Esophagus squamous epithelium (tissue), 5 donors: ENCODE measurements at places on chromosomes 12 and 14.

GRCh38 chr12:55057481-55057880, 37.7 kb downstream of the NEUROD4 start:
- no peak for DNase-seq

DNA sequence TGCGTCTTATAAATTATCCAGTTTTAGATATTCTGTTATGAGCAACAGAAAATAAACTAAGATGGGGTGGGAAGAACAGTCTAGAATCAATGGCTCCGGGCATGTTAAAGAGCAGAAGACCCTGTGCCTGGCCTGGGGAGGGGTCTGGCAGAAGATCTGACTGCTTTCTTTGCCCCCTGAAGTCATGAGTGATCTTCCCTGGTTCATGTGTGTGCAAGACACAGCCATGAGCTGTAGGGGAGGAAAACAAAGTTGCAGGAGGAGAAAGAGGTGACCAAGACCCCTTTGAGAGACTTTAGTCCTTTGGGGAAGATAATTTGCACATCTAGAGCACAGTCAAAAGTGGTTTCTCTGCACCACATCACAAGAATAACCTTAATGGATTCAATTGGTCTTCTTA, 4.8 kb downstream of the LACRT start:
- no peak for DNase-seq

GRCh38 chr14:24780281-24780680, 146.3 kb upstream of the GZMB start:
- DNase-seq, result no peak

- no peak for DNase-seq
These were observed 586.4 kb downstream of the MED13L start for GRCh38 chr12:115691123-115691522.

DNA sequence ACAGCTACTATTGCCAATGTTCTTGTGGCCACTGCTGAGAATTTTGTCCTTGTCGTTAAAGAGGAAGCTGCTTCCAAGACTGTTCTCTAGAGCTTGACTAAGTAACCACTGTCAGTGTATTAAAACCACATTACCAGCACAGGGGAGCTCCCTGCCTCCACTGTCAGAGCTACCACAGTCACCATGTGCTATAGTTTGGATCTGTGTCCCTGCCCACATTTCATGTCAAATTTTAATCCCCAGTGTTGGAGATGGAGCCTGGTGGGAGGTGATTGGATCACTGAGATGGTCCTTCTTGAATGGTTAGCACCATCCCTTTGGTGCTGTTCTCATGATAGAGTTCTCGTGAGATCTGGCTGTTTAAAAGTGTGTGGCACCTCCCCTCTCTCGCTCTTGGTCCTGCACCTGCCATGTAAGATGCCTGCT, 23.2 kb upstream of the RAP1B start:
- DNase-seq, result no peak

DNA sequence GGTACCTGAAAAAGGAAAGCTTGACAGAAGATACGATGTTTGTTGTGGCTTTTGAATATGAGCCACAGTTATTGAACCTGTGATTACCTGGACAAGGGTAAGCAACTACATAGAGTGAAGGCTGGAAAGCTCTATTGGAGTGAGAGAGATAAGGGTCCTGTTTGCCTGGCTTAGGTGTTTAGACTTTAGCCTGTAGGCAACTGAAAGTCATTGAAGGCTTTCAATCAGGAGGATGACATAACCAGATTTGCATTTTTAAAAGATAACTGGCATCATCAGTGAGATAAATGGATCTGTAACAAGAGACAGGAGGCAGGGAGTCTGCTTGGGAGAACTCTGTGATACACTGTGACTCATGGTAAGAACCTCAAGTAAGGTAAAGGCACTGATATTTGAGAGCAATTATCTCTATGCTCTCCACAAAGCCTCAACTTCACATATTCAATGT, 128.9 kb upstream of the SOX5 start:
- no peak for DNase-seq

DNA sequence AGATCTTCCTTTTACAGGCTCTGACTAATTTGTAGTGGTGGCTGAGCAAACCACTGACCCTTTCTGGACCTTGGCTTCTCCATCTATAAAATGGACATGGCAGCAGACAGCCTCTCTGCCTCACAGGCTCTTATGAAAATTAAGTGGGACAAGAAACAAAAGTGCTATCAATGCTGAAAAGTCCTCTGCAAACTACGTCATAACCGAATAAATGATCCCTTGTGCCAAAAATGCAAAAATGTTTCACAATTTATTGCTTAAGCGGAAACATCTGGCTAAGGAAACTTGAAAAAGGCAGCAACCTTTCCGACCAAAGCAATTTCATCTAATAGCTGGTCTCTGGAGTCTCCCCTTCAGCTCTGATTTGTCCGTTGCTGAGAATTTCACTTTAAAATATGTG, 108.5 kb upstream of the PLXNC1 start:
- DNase-seq, result no peak

GRCh38 chr12:114440270-114441038, 34.5 kb upstream of the TBX5 start:
- no peak for DNase-seq

DNA sequence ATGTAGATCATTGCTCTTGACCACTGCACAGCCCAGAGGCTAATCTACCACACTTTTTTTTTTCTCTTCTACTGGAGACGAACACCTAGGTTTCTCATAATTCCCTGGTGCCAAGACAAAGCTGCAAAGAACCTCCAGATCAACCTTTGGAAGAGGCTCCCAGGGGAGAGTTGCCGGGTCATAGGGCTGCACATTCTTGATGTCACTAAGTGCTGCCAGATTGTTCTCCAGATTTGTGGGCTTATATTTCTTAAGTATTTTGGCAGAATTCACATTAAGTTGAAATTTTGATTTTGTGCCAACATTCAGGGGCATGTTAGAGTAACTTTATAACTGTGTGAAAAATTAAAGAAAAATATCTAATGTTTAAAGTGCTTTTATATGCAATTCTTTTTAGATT, 13.5 kb upstream of the PDZRN4 start:
- no peak for DNase-seq

- DNase-seq, result no peak
These were observed 95.8 kb upstream of the ATXN7L3B start for GRCh38 chr12:74441872-74442271.

DNA sequence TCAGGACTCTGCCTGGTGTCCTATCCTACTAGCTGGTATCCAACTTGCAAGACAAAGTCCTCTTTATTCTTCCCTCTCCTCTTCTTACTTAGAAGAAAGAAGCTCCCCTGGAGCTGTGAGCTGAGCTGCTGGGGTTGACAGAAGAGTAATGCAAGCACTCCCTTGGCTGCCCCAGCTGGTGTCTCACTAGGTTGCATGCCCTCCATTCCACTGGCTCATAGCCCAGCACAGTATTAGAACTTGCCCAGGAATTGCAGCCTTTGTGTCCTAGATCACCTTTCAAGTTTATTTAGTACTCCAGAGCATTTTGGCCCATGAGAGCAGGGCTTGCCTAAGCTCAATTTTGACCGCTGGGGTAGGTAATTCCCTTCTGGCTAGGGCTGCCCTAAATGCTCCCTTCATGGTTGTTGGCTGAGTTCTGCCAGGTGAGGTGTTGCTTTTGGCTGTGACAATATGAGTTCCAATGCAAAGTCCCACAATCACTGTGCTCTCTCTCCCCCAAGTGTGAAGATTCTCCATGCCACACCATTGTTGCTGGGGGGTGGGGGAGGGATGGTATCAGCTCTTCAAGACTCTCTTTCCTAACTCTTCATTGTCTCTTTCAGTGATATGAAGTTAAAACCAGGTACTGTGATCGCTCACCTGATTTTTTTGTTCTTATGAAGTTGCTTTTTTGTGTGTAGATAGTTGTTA, 317.4 kb upstream of the DDHD1 start:
- DNase-seq, result no peak

GRCh38 chr12:31586728-31587127, 4.2 kb downstream of the DENND5B start:
- DNase-seq, result no peak

DNA sequence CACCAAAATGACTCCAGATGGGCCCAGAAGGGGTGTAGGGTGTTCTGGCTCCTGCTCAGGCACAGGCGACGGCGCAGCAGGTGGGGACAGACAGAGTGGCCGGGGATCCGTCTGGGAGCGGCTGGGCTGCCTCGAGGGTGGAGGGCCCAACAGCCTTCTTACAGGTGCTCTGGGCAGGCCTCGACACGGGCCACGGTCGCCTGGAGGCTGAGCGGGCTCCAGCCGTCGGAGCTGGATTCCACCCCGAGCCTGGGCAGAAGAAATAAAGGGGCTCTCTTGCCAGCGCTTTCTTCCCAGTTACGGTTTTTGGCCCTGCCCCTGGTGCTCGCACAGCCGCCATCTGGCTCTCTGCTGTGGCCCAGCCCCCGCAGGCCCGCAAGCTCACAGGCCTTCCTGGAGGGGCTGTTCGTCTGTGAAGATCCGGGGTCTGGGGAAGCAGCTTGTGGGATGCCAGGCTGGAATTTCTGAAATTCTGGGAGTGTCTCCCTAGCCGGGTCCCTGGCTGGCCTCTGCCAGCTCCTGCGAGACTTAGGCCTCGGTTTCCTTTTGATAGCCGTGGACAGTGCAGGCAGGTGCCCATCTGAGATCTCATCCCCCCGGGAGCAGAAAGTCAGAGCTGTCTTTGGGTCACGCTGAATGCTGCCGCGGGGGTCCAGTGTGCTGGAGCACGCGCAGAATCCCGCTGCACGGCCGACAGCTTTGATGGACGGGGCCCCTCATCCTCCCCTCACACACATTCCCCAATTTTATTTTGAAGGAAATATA, 122.7 kb downstream of the PAPOLA start:
- DNase-seq, result no peak

DNA sequence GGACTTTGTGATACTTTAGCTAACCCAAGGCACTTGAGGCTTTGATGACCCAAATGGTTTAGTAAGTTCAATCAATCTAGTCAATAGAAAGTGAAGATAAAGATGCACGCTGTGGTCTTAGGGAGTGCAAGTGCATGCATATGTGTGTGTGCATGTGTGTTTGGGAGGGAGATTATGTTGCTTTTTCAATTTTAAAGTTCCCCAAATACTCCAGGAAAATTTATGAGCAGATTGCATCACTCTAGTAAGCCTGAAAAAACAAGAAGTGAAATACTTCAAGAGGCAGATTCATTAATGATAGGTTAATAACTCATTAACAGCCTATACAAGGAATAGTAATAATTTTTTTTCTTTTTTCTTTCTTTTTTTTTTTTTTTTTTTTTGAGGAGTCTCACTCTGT, 12.4 kb upstream of the SIX1 start:
- no peak for DNase-seq

DNA sequence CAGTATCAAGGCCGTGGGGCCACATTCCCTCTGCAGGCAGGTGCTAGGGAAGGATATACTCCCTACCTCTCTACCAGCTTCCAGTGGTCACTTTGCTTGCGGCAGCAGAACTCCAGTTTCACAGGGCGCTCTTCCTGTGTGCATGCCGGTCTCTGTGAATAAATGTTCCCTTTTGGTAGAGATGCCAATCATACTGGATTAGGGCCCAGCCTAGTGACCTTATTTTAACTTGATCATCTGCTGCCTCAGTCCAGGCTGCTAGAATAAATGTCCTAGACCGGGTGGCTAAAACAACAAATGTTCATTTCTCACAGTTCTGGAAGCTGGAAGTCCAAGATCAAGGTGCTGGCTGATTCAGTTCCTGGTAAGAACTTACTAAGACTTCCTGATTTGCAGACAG, 198.8 kb upstream of the TMEM132C start:
- DNase-seq, result no peak

DNA sequence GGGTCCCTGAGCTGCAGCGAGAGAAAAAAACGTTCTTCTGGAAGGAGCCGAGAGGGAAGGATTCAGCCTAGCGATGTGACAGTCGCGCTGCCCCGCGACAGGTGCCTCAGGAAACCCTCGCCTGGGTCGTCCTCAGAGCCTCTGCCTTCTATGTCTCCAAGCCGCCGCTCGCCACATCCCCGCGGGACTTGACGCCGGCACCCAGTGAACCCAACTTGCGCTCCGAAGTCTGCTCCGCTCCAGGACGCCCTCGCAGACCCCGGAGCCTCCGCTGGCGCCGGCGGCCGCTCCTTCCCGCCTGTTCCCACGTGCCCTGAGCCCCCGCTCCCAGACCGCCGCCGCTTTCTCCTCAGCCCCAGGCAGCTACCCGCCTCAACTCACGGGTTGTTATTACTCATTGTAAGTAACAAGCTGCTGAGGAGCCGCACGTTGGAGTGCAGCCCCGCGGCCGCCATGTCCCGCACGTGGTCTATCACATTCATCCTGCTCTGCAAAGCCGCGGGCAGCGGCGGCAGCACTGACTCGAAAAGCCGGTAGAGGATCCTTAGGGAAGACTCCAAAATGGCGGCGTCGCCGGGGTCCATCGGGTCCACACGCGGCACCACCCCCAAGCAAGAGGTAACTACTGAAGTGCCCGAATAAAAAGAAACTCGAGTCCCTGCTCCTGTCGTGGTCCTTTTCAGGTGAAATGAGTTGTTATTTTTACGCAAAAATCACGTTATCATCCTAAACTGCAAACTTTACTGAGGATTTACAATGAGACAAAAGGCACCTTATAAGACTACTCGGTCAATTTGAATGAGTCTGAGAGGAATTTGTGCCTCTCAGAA, at the start of gene ANAPC7:
ANAPC7 (minus strand) TSS at position 563 of the 830 bp plus-strand sequence; CDS start at position 482, 81 bp downstream.
- DNase-seq, result peak; percentile 37

DNA sequence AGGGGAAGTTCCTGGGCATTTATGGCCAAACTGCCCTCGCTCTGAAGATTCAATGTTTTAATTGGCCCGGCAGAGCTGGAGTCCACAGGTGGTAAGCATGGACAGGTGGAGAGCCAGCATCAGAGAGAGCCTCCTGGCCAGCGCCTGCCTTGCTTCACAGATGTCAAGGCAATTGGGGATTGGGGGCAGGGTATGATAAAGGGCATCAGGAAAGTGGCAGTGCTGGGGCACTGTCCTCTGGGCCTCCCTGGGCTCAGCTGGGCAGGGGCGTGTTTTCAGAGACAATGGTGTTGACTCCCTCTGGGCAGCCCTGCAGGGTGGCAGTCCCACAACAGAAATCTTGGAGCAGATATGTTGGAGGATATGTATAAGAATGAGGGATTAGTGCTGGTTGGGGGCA, 237.3 kb downstream of the CACNA1C start:
- DNase-seq, result no peak

GRCh38 chr14:35992816-35993683, 166.9 kb downstream of the BRMS1L start:
- DNase-seq, result no peak

GRCh38 chr12:110721570-110721969, 21.1 kb downstream of the PPP1CC start:
- DNase-seq, result no peak

- no peak for DNase-seq
These were observed 320.5 kb downstream of the VRK1 start for GRCh38 chr14:97117693-97118092.

DNA sequence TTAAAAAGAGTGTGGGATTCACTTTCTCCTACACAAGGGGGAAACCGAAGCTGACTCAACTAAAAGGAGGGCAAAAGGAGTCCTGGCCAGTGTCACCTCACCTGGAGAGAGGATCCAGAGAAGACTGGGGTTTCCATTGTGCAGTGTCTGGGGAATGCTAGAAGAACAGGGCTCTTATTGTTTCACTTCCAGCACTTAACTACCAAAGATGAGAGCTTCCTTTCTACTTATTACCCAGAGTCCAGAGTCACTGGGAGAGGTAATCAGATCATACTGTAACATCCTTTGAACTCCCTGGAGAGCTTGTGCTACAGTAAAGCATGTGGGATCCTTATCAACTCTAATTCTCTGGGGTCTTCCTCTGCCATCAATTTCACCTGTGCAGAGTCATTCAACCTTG, 148.4 kb upstream of the BCL2L14 start:
- DNase-seq, result no peak

- DNase-seq, result no peak
These were observed 477.1 kb upstream of the CCDC196 start for GRCh38 chr14:66009089-66009488.

GRCh38 chr12:122067548-122067947, 11.0 kb upstream of the MLXIP start:
- DNase-seq, result no peak
